ENCODE measurements at places on chromosomes 3 and 15. TPM values are rescaled to one million over a fixed set of nuclear protein-coding genes. Genes with fewer than 3 reads are reported as not detected.

FRG2C gene
- not detected for total RNA-seq

SERINC4 gene
- not detected for total RNA-seq

LDHAL6B gene
- total RNA-seq = not detected

CCDC54 gene
- total RNA-seq = not detected

CYP8B1 gene
- total RNA-seq = not detected

TLR9 gene
- total RNA-seq = not detected

ZIC4 gene
- not detected for total RNA-seq

BDH1 gene
- total RNA-seq = 7.9 TPM

AMIGO3 gene
- 4.0 TPM for total RNA-seq

CHRM5 gene
- total RNA-seq = not detected

DNA sequence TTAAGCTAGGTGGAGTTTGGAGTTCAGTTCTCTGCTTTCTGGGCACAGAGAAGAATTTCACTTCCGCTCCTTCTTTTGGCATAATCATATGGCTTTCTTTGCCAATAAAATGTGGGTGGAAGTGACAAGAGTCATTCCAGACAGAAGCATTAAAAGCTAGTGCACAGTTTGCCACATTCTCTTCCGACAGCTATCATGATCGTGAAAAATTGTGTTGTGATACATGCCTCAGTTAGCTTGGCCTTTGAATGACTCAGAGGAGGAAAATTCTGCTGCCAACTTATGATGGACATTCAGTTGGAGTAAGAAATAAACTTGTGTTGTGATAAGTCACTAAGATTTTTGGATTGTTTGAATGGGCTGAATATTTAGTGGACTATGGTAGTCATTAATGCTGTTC is 291.7 kb upstream of the SATB1 start:
- DNase-seq = no peak

GRCh38 chr3:177320765-177321247 is 123.5 kb upstream of the TBL1XR1 start:
- DNase-seq = no peak

DNA sequence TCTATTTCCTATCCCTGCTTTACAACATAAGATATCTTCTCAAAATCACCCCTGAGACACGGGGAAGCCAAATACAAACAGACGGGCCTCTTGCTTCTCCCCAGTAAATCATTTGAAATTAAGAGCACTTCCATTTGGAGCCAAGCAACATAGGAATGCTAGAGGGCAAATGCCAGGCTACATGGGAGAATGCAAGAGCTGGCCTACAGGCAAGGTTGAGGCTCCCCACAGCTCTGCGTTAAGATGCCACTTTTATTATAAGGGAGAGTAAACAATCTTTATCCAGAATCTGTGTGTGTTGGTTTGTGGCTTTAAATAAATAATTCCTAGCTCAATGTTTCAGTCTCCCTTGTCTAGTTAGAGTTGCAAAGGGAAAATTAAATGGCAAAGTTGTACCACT is 305.1 kb upstream of the KCNH8 start:
- no peak for DNase-seq

- DNase-seq = no peak
Observed at GRCh38 chr3:46979958-46980497, 562 bp downstream of the NBEAL2 start.

All from SJSA1 (cell line).